Left colon (tissue), 2 donors: ENCODE measurements at places on chromosomes 5 and 9.

DNA sequence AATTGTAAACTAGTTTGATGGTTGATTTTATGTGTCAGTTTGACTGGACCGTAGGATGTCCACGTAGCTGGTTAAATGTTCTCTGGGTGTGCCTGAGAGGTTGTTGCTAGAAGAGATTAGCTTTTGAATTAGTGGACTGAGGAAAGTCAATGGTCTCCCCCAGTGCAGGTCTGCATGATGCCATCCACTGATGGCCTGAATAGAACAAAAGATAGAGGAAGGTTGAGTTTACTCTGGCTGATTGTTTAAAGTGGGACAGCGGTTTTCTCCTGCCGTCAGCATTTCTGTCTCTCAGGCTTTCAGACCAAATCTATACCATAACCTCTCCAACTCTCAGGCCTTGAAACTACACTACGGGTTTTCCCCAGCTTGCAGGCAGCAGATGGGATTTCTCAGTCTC is 899.2 kb upstream of the WWC1 start:
- DNase-seq = no peak

DNA sequence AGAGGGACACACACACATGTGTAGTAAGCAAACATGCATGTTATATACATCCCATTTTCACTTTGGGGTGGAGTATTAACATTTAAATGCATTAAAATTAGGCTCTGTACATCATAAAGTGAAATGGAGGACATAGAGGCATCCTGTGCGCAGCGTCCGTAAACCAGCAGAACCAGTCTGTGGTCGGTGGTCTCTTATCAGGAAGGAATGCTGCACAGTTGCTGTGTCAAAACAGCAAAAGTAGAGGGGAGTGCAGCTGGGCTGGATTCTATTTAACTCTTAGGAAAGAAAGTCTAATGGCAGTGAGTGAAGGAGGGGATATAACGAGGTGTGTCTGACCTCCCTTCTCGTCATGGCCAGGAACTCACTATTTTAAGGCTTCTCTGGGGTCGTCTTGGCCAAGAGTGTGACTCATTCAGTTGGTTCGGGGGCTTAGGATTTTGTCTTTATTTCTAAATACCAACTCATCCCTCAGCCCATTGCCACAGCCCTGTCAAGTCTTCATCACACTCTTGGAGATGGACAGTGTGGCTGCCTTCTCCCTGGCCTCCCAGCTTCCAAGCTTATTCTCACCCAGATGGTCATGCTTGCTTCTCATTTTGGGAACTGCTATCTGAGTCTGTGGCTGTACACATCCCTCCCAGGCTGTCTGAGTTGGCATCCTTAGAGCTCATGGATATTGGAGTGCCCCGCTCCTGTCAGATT is 20.1 kb upstream of the CXCL14 start:
- no peak for DNase-seq

- DNase-seq = no peak
These were observed 102.3 kb downstream of the RXRA start for GRCh38 chr9:134428559-134428958.

GRCh38 chr9:31519011-31519410 is 865.4 kb upstream of the ACO1 start:
- DNase-seq = no peak

GRCh38 chr5:65132386-65132785 is 349.3 kb downstream of the ADAMTS6 start:
- DNase-seq = no peak

- DNase-seq = no peak
These were observed 90.9 kb downstream of the CFAP90 start for GRCh38 chr5:7759951-7760580.

- DNase-seq = no peak
These were observed 23.0 kb upstream of the NR3C1 start for GRCh38 chr5:143426437-143426991.

DNA sequence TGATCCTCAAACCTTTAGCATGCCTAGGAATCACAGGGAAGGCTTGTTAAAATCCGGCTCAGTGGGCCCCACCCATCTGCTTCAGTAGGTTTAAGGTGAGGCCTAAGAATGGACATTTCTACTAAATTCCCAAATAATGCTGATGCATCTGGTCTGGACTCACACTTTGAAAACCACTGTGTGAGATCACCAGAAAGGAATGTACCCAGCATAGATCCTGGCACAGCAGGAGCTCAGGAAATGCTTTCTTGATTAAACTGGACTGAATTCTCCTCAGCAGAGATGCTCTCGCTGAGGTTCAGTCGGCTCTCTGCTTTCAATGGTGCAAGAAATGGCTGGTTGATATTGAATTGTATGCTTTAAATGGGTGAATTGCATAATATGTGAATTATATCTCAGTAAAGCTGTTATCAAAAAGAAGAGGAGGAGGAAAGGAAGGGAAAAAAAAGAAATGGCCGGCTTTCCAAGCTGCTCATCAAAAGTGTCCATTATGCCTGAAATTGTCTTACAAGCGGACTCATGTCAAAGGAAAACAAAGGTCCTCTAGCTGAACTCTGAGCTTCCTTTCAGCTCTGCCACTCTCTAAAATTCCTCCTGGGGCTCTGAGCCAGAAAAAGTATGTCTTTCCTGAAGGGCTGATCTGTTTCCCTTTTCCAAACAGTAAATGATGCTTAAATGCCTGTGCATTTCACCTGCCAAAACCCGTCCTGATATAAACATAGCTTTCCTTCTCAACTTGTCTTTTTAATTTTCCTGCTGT is 77.6 kb upstream of the SAP30L start:
- DNase-seq = no peak

- DNase-seq = no peak
These were observed 57.0 kb downstream of the CFAP90 start for GRCh38 chr5:7793895-7794294.

GRCh38 chr5:141734501-141735229 is 52.6 kb upstream of the ARAP3 start:
- DNase-seq = no peak

- DNase-seq = peak; percentile 20
These were observed 3.1 kb upstream of the VAV2 start for GRCh38 chr9:133995012-133995896.

- no peak for DNase-seq
These were observed 79.4 kb upstream of the CCDC112 start for GRCh38 chr5:115375893-115376292.

GRCh38 chr5:27479859-27480258 is 441.5 kb upstream of the CDH9 start:
- no peak for DNase-seq

DNA sequence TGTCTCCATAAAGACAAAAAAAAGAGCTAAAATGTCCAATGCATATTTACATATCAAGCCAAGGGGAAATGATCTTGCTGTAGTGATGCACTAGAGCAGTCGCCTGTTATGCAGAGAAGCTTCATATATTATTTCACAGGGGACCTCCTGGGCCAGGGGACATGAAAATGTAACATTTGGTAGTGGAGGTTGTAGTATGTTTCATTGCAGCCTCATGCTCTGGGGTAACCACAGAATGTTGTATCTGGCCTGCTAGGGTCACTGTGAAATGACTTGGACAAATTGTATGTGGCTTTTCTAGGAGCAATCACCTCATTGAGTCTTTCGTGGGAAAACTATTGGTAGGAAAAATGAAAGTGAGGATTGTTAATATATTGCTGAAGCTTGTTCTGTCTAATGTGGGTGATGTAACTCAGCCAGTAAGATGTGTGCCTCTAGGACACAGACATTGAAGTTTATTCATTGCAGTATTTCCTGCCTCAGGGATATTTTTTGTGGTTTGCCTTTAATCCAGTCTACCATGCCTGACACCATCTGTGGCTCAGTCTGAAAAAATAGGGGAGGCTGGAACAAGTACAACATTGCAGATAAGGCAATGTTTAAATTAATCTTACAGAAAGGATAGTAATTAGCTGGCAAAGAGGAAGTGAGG is 430.8 kb upstream of the TNC start:
- DNase-seq = no peak

DNA sequence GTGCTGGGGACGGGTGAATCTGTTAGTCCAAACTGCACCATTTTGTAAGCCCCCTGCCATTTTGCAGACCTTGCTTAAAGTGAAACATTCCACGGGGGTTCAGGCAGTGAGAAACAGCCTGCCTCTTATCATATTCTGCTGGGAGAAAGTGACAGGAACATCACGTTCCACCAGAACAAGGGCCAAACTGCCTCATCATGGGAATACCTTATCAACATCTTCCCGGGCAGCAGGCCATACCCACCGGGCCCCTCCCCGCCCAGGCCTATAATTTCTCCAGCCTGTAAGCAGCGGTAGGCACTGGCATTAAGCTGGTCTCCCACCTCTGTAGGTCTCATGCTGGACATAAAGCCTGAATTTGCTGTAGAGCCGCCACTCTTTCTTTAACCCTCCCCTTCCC is 1.5 kb upstream of the CFAP77 start:
- no peak for DNase-seq

- no peak for DNase-seq
These were observed 1.9 kb upstream of the PPP2CA start for GRCh38 chr5:134227776-134228175.

DNA sequence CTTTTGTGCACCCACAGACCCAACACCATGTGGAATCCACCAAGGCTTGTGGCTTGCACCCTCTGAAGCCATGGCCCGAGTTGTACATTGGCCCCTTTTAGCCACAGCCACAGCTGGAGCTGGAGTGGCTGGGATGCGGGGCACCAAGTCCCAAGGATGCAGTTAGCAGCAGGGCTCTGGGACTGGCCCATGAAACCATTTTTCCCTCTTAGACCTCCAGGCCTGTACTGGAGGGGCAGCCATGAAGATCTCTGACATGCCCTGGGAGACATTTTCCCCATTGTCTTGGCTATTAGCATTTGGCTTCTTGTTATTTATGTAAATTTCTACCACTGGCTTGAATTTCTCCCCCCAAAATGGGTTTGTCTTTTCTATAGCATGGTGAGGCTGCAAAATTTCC is 51.8 kb downstream of the RASA1 start:
- no peak for DNase-seq

- DNase-seq = no peak
These were observed 56.9 kb downstream of the NPR3 start for GRCh38 chr5:32767948-32768467.

DNA sequence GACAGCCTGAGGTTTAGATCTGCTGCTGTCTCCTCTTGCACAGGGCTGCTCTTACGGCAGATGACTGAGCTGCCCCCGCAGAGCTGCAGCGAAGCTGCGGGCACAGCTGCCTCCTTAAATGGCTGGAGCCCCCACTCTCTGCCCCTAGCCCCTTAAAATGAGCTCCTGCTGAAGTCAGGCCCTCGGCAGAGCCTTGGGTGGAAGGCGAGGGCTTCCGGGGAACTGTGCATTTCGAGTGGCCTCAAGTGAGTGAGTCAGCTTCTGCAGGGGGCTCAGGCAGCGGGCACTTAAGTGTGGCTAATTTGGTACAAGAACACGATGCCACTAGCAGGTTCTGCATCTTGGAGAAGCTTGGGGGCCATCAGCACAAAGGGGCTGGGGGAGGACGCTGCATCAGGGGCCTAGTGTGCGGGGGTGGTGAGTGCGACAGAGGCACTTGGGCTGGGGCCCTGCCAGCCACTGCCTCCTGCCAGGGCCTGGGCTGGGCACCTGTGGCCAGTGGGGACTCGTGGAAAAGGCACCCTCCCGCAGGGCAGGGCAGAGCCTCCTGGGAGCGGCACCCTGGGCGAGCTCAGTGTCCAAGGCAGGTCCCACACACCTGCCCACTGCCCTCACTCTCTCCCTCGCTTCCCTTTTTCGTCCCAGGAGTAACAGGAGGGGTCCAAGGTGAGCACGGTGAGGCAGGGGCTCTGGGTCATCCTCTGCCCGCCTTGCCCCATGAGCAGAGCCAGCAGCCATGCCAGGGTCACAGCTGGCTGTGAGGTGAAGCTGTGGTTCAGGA is 28.8 kb upstream of the RNU6ATAC start:
- DNase-seq = peak; percentile 10

DNA sequence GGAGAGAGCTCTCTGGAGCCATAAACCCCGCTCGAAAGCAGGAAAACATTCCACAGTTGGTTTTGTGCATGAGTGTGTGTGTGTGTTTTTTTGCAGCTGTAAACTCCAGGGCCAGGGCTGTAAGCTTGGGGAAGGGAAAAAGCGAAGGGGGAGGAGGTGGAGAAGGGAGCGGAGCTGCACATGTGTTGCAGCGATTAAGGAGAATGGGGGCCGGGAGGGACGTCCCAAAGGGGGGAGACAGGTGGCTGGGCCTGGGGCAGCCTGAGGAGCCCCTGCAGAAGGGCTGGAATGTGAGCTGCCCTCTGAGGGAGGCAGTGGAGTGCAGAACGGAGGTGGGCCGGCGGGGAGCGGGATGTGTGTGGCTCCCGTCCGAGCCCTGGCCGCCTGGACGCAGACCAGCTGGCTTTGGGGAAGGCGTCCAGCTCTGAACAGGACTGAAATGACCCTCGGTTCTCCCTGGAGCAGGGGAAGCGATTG is 2.7 kb upstream of the MYMK start:
- peak; percentile 33 for DNase-seq

DNA sequence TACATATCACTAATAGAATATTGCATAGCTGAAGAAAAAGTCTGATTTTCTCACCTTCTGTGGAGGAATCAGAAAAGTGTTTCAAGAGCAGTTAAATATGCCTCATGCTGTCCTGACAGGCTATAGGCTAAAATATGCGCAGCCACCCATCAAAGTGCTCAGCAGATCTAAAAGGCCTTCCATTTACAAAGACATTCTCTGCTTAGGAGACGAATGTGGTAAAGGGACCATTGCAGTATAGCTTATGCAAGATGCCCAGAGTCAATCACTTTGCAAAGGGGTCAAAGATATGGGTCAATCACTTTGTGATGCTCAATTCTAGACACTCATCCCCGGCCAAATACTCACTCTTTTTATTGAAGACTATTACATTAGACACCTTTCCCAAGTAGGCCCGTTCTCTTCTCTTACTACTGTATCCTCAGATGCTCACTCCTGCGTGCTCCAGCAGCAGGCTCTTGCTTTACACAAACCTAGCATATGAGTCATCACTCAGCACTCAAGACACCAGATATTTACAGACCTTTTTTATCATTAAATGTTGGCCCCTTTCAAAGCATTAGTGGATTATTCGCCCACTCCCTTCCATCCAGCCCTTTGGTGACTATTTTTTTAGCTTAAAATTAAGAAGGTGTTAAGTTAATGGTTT is 568.2 kb upstream of the CDH18 start:
- no peak for DNase-seq

DNA sequence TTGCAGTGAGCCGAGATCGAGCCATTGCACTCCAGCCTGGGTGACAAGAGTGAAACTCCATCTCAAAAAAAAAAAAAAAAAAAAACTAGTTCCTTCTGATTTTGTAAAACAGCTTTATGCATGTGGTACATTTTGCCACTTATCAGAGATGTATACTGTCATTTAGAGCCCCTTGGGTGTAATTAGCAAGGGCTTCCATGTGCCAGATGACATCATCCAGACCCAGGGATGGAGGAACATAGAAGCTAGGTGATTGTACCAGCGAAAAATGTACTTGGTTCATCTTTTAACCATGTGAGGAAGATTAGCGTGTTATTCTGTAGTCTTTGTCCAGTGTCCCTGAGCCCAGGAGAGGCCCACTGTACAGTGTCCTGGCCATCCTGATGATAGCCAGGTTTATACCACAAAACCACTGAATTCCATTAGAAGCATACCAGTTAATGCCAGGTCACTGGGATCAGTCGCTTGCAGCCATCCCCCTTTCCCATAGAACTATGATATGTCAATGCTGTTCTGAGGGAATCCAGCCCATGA is 239.3 kb upstream of the SGCD start:
- DNase-seq = no peak
